T-helper 22 cell (primary cell): ENCODE measurements at places on chromosomes 4 and X.

DNA sequence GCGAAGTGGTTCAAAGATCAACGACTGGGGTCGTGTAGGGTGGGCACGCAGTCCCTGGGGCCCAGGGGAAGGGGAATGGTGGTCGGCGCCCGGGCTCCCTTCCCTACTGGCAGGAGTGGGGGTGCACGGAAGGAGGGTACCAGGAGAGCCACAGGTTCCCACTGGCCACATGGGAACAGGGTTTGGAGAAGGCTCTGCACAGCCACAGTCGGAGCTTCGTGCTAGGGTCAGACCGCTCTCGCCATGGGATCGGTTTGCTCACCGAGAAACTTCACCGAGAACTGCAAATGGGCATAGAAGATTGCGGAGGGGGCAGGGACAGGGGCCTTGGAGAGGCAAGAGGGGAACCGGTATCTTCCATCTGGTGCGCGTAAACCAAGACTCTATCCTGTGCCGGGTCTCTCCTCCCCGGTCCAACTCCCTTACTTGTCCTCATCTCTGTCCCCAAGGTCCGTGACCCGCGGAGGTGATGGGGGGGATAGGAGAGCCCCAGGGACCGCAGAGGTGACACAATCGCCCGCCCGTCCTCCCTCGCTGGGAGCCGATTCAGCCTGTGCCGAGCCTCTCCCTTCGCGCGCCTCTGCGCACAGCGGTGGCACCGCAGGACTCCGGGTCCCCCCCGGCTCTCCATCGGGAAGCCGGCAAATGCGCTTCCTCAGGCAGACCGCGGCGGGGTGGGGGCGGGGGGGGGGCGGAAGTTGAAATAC is 1.0 kb downstream of the SCD5 start:
- DNase-seq = no peak

DNA sequence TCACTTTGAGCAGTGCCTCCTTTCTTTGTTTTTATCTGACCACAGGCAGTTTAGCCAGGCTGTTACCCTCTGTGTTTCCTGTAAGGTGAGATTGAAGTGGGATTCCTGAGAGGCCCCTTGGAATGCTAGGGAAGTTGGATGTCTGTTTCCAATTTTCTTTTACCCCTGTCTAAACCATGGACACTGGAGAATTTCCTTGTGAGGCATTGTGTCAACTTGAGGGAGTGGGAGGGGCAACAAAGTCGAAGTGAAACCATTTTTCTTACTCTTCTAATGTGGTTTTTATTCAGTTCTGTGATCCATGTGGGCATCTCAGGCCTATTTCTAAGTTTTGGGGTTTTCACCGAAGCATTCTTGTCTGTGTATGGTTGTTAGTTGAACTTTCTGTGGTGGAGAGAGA is 296.1 kb upstream of the UGT8 start:
- DNase-seq = no peak

DNA sequence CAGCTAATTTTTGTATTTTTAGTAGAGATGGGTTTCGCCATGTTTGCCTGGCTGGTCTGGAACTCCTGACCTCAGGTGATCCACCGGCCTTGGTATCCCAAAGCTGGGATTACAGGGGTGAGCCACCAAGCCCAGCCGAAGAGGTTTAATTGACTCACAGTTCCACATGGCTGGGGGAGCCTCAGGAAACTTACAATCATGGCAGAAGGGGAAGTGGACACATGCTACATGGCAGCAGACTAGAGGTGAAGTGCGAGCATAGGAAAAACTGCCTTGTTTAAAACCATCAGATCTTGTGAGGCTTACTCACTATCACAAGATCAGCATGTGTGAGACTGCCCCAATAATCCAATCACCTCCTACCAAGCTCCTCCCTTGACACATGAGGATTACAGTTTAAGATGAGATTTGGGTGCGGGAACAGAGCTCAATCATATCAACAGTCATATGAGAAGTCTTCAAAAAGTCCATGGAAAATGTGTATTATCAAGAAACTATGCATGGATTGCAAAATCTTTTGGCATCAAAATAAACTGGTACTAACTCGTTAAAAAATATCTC is 25.8 kb upstream of the RPL39 start:
- no peak for DNase-seq

- no peak for DNase-seq
Observed at GRCh38 chr4:156672492-156673305, 298.9 kb downstream of the PDGFC start.

DNA sequence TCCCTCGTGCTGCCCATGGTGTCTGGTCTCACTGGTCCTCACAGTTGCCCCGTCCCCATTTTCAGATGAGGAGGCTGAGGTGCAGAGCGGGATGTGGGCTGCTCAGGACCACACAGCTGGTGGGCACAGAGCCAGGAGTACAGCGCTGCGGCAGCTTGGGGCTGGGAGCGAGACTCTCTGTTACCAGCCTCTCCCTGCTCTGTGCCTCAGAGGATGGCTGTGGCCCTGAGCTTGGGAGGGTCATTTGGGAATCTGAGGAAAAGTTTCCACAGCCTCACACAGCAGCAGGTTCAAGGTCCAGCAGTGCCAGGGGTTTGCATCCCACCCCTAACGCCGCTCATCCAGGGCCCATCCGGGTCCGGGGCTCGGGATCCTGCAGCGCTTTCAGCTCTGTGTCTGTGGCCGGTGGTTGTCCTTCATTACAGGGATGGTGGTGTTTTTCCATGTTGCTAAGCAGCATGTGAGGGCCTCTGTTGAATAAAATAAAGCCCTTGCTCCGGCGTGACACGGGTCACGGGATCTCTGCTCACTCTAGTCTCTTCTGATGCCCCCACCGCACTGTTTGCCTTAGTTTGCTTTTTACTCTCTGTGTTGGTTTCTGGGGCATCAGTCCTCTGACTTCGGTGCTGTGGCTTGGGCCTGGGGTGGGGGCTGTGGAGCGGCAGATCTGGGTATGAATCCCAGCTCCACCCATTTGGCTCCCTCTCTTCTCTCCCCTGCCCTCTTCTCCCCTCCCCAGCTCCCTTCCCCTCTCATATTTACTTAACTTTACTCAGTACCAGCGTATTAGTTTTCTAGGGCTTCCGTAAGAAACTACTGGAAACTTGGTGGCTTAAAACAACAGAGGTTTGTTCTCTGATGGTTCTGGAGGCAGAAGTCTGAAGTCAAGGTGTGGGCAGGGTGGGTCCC is 6.5 kb downstream of the WFS1 start:
- DNase-seq = no peak

DNA sequence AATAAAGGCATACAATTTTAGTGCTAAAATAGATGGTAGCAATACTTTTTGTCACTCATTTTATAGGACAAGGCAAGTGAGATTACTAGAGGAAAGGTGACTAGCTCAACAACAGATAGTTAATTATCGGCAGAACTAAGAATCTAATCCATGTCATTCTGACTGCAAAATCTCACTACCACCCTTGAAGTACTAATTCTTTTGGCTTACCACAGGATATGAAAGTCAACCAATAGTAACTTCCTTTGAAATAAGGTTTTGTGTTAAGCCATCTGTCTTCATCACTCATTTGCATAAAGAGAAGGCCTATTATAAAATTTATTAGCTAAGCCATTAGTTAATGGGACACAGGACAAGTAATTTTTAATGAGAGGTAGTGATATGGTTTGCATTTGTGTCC is 25.3 kb upstream of the ZMAT1 start:
- no peak for DNase-seq

- no peak for DNase-seq
Observed at GRCh38 chr4:56958111-56958517, 19.3 kb downstream of the NOA1 start.

DNA sequence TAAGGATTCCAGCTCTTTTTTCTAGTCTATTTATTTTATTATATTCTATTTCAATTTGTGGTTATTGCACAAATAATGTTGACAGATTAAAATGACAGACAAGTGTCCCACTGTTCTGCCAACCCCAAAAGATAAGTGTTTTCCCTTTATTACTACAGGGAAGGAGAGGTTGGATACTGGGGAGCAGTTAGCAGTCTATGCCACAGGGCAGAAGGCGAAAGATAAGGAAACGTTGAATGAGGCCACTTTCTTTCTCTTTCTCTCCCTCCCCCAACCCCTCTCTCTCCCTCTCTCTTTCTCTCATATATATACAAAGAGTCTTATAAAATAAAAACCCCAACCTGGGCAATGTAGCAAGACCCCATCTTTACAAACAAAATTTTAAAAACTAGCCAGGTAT is 31.6 kb downstream of the SLC9A6 start:
- DNase-seq = no peak

- no peak for DNase-seq
Observed at GRCh38 chr4:86928400-86929255, 6.2 kb upstream of the AFF1 start.

- DNase-seq = no peak
Observed at GRCh38 chrX:17380221-17380620, 5.2 kb downstream of the NHS start.

- no peak for DNase-seq
Observed at GRCh38 chrX:103919270-103919637, 43.2 kb upstream of the TMSB15B start.

GRCh38 chrX:110992611-110993010 is 103.4 kb upstream of the PAK3 start:
- no peak for DNase-seq

DNA sequence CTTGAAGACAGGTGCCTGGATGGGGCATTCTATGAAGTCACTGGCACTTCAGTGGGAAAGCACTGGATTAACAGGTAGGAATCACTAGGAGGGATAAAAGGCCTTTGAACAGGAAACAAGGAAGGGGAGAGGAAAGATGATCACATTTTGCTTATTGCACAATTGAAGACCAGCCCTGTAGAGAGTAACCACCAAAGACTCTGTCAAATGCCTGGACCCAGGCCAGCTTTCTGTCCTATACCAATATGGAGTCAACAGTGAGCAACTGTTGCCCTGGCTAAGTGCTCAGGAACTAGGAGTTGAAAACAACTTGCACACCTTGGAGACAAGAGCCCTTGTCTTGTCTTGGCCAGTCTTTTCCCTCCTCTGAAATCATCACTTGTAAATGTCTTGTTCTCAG is 14.1 kb upstream of the RTL3 start:
- no peak for DNase-seq

DNA sequence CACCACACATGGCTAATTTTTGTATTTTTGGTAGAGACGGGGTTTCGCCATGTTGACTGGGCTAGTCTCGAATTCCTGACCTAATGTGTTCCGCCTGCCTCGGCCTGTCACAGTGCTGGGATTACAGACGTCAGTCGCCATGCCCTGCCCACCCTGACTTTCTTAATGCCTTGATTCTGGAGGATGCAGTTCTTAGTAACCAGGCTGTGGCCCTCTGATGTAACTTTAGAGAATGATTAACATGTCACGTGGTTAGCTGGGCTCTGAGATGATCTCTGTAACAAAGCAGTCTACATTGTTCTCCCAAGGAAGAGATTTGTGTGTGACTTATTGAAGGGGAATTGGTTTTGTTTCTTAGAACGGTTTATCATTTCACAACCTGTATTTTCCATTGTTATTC is 30.6 kb downstream of the ANK2 start:
- DNase-seq = no peak

- DNase-seq = no peak
Observed at GRCh38 chr4:88619971-88620370, 27.7 kb downstream of the HERC3 start.

- DNase-seq = no peak
Observed at GRCh38 chrX:4825550-4825949, 1112.1 kb upstream of the PRKX start.

- DNase-seq = no peak
Observed at GRCh38 chr4:65241257-65241997, 428.9 kb downstream of the EPHA5 start.

- no peak for DNase-seq
Observed at GRCh38 chr4:169110633-169111032, 100.6 kb upstream of the CBR4 start.

- DNase-seq = no peak
Observed at GRCh38 chrX:37854148-37854547, 6.8 kb upstream of the DYNLT3 start.

- no peak for DNase-seq
Observed at GRCh38 chrX:1011691-1012283, 200.7 kb downstream of the CRLF2 start.

DNA sequence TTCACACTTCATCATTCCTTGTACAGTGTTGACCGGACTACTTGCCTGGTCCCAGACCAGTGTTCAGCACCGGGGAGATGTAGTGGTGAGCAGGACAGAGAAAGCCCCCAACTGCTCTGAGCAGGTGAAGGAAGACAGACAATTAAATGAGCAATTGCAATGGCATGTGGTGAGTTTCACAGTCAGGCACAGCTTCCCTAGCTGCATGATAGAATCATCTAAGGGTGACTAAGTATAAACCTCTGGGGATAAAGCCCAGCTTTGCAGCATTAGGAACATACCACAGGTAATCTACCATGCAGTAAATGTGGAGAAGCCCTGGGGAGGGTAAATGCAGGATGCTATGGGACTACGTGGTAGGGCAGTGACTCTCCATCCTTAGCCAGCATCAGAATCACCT is 47.8 kb downstream of the TMA16 start:
- DNase-seq = no peak

DNA sequence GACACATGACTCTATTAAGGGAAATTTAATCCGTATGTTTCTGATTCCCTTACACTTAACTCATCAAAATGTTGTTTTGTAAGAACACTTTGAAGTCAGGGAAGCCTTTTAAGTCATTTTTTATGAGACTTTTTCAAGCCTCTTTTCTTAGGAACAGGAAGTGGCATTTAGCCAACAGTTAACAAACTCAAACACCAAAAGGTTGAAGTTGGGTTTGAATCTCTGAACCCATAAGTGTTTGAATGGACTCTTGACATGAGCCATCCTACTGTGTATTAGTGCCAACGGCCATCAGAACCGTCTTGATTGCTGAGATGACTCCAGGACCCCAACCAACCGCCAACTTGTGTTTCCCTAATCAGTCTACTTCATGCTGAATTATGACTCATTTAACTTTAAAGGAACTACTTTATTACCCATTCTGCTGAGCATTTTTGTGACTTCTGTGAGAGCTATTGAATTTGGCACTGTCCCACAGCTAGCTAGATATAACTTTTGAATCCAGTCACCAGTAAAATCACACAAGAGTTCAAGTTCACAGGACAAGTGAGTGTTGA is 209.1 kb upstream of the FAT1 start:
- DNase-seq = no peak

GRCh38 chr4:181468451-181468850 is 774.8 kb upstream of the TENM3 start:
- no peak for DNase-seq

DNA sequence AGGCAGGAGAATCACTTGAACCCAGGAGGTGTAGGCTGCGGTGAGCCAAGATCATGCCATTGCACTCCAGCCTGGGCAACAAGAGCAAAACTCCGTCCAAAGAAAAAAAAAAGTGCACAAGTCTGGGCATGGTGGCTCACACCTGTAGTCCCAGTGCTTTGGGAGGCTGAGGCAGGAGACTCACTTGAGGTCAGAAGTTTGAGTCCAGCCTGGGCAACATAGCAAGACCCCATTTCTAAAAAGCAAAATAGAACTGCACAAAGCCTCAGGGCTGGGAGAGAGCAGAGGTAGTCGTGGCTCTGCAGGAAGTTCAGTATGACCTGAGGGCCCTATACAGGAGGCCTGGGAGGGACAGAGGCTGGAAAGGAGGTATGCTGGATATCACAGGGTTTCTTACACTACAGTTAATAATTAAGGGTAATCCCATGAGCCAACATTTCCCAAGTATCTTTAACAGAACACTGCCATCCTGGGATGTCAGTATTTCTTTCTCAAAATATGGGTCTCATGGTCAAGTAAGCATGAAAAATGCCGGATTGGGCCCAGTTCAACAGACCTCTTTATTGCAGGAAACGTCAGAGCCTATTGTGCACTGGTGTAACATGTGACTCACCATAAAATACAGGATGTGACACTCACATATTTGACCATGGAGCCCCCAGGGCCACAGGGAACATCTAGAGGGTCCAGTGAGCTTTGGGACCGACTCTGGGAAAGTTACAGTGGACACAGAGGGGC is 37.8 kb downstream of the ACSL1 start:
- no peak for DNase-seq

GRCh38 chr4:170162416-170162815 is 72.7 kb upstream of the AADAT start:
- DNase-seq = no peak
